ENCODE measurements at places on chromosomes 6 and 20.

- no peak for DNase-seq
Measured at GRCh38 chr6:56649782-56650181, 7.1 kb upstream of the DST start.

DNA sequence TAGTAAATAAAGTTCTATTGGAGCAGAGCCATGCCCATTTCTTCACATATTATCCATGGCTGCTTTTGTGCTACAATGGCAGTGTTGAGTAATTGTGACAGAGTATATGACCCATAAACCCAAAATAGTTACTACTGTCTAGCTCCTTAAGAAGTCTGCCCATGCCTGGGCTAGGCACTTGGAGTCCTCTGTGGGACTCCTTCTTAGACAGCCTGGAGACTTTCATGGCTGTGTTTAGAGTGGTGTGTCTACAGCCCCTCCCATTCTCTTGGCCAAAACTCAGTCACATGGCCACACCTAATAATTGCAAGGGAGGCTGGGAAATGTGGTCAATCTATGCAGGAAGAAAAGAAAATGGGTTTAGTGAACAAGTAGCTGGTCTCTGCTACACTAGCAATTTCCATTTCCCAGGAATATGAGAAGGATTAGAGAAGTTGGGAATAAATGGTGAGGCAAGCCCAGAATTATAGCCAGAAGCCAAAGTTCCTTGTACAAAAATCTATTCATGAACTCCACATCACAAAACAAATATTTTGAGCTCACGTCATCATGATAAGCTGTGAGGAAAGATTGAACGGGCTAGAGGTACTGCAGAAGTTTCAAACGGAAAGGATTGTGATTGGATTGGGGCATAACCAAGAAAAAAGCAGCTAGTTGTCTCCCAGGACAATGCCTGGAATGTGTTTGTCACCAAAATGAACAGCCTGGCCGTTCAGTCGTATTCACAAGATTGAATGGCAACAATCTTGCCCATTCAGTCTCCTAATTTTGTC, 251.8 kb upstream of the PLN start:
- DNase-seq = no peak

- no peak for DNase-seq
Measured at GRCh38 chr6:37061157-37061804, 55.8 kb downstream of the FGD2 start.

GRCh38 chr6:6844530-6844929, 256.0 kb downstream of the LY86 start:
- DNase-seq = no peak

DNA sequence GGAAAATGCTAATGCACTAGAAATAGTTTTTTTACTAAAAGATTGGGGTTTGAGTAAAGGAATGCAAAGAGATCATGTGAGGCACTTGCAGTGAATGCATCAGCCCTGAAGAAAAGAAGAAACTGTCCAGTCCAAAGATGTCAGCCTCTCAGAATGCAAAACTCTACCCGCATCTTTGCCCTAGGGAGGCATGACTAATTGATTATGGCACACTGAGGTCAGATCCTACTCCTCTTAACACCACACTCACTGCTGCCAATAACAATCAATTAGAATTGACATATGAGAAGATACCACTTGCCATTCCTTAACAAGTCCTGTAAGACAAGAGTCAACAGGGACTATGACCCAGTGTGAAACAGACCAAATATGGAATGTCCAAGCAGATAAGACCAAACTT, 262.3 kb upstream of the PLN start:
- DNase-seq = no peak
